ENCODE measurements at places on chromosomes 4 and X. TPM values are rescaled to one million over a fixed set of nuclear protein-coding genes. Genes with fewer than 3 reads are reported as not detected.

The RHOXF2B gene
- total RNA-seq: not detected

The SMPX gene
- total RNA-seq: 24.4 TPM

The CYSLTR1 gene
- 32.4 TPM for total RNA-seq

The PRRG1 gene
- 4.5 TPM for total RNA-seq

The SASH3 gene
- total RNA-seq: 10.4 TPM

The BEX3 gene
- 134 TPM for total RNA-seq

GRCh38 chr4:13704035-13704434, 76.5 kb upstream of the BOD1L1 start:
- DNase-seq: no peak

DNA sequence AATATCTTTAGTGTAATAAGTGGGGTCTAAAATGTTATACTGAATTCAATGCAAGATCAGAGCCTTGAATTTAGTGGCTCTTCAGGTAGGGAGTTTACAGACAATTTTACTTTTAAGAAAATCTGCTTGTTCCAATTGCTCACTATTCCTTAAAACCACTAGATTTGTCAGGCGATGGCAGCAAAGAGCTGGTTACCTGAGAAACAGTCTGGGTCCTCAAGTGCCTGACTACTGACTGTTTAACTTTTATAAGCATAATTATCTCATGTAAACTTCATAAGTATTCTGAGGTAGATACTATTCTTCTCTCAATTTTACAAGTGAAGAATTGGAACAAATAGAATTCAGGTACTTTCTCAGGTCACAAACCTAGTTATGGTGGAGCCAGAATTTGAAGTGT, 84.3 kb downstream of the RRAGB start:
- no peak for DNase-seq

GRCh38 chrX:147978931-147979330, 2.2 kb upstream of the FMR1NB start:
- DNase-seq: no peak

All from esophagus muscularis mucosa (tissue), 4 donors.